HFFc6 (cell line): ENCODE measurements at places on chromosomes 12 and 14. TPM values are rescaled to one million over a fixed set of nuclear protein-coding genes. Genes with fewer than 3 reads are reported as not detected.

MSRB3 gene
- total RNA-seq, result 136 and 153 TPM in 2 replicates

TBX5 gene
- 18.0 to 25.1 TPM (median 18.3 TPM) in 3 replicates for total RNA-seq

SELPLG gene
- 6.2 to 8.7 TPM (median 7.2 TPM) in 3 replicates for total RNA-seq

CHGA gene
- not detected in 3 replicates for total RNA-seq

FAM90A1 gene
- 0.20 to 0.66 TPM in 2 of 3 replicates, not detected in the other for total RNA-seq

AGAP2 gene
- 0.08 to 0.14 TPM (median 0.09 TPM) in 3 replicates for total RNA-seq

NANOG gene
- not detected in 2 replicates for total RNA-seq

CIROP gene
- not detected in 3 replicates for total RNA-seq

GRCh38 chr12:84507956-84508850 lies 404.4 kb downstream of the SLC6A15 start:
- DNase-seq, result peak; percentile 80
- no peaks in the 10 kb centered on the region for H3K36me3 ChIP-seq
- H3K4me1 ChIP-seq, result peaks cover 28% of the 10 kb centered on the region
- H3K27ac ChIP-seq, result peak overlapping the region; percentile 86
- H3K4me3 ChIP-seq, result peak overlapping the region; percentile 73

DNA sequence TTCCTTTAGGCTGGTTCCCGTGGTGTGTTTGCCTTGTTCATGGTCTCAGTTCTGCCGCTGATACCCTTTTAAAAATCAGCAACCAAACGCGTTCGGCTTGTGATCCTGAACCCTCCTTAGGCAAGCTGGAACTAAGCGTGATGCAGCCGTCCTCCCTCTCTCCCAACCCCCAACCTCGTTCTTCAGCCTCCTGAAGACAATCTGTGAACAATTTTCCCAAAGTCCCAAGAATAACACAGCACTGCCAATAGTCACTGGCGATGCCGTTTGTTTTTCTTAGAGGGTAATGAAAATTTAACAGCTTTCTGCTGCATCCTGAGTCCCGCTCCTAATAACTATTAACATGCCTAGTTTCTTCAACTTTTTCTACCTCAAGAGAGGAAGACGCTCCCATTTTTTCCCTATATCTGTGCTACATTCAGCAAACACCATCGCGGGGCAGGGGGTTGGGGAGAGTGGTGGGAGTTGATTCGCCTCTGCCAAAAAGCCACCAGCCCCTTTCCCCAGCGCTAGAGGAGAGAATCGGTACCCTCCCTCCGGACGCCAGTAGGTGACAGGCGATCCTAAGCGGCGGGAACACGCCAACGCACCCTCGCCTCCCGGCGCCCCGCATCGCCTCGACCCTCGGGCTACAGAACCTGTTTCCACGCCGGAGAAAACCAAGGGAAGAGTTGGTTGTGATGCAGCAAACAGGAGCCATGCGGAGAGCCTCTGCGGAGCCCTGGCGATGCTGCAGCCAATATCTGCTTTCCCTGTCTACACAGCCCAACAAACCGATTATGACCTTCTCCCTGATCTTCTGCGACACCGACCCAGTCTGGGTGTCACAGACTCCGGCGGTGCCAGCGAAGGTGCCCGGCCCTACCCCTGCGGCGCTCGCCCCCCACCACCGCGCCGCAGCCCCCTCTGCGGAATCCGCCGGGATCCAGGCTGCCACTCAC lies 752 bp downstream of the PRICKLE1 start:
- no peak for DNase-seq
- no peaks in the 10 kb centered on the region for H3K36me3 ChIP-seq
- peak overlapping the region; percentile 1; the same call in 1 of the 2 replicates for H3K27ac ChIP-seq
- H3K4me1 ChIP-seq, result peaks cover 25% of the 10 kb centered on the region
- peak overlapping the region; percentile 84 for H3K4me3 ChIP-seq
- H3K27me3 ChIP-seq, result peaks cover 38% of the 10 kb centered on the region

DNA sequence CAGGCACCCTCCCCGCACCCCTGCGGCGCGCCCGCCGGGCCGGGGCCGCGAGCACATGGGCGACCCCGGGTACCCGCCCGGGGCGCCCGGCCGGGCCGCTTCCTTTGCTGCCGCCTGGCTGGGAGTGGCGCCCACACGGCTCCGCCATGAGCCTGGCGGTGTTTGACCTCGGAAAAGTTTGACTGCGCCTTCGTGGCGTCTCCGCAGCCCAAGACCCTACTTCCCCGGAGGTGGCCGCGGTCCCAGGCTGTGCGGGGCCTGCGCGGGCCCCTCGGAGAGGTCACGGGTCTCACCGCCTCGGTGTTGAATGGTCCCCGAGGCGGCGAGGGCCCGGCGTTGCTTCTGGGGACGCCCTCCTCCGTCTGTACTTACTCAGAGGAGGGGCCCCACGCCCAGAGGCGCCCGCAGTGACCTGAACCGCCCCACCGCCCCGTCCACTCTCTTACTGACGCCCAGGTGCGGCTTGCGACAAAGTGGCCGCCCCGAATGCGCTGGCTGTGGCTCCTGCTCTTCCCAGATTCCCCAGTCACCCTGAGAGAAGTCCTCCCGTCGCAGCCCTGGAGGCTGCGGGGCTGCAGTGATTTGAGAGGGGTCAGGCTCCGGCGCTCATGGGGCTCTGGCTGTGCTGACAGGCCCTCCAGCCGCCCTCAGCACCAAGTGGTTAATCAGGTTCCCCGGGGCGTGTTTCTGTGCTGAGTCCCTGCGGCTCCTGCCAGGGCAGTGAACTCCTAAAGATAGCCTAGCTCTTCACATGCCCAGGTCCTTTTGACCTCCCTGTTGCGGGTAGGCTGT lies 5.8 kb downstream of the KMT5A start:
- H3K4me3 ChIP-seq, result peak overlapping the region; percentile 94
- H3K27ac ChIP-seq, result peak overlapping the region; percentile 72
- H3K36me3 ChIP-seq, result peaks cover 40% of the 10 kb centered on the region
- peaks cover 2% of the 10 kb centered on the region for H3K27me3 ChIP-seq
- peaks cover 56% of the 10 kb centered on the region for H3K4me1 ChIP-seq

DNA sequence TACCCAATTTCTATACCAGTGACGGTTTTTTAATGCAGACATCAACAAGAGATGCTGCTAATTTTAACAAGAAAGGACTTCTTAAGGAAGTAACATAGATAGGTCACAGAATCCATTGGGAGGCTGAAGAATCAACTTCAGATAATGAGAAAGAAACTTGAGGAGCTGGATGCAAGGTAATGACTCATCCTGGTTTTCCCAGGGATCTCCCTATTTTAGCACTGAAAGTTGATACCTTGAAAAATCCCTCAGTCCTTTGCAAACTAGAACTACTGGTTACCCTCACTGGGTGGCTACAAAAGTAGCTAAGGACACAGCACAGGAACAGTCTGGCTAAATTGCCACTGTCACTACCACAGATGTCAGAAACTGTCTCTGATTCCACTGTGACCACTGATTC lies 561.9 kb downstream of the FLRT2 start:
- DNase-seq, result no peak
- no peaks in the 10 kb centered on the region for H3K36me3 ChIP-seq
- H3K4me3 ChIP-seq, result no peak overlapping the region
- H3K4me1 ChIP-seq, result no peaks in the 10 kb centered on the region
- no peaks in the 10 kb centered on the region for H3K27me3 ChIP-seq

DNA sequence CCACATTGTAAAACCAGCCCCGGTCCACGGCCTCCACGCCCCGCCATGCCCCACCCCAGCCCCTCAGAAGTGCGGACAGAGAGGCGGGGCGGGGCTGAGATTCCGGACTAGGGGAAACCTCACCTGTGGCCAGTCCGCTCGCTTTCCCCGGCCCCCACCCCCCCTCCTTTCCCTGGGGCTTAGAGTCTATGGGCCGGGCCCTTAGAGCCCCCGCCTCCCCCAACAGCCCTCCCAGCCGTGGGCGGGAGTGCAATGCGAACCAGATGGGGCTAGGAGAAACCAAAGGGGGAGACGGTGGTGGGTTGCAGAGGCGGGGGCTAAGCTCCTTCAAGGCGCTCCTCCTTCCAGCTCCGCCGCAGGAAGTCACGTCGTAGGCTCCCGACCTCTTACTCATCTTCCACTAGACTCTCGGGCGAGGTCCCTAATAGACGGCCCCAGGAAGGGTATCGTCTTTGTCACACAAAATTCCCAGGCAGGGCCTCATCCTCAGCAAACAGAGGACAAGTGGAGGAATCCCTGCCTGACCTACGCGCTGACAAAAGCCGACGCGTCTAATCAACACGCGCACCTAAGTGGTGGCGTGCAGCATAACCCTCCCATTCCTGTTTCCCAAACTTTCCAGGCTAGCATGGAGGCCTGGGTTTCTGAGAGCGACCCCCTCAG lies 1.1 kb upstream of the NAB2 start:
- H3K4me1 ChIP-seq, result peaks cover 54% of the 10 kb centered on the region
- H3K27me3 ChIP-seq, result peaks cover 14% of the 10 kb centered on the region
- peak overlapping the region; percentile 98 for H3K27ac ChIP-seq
- H3K4me3 ChIP-seq, result peak overlapping the region; percentile 88
- peak; percentile 87 for DNase-seq

- H3K4me1 ChIP-seq, result no peaks in the 10 kb centered on the region
- no peak overlapping the region for H3K27ac ChIP-seq
- peaks cover 54% of the 10 kb centered on the region for H3K27me3 ChIP-seq
- H3K36me3 ChIP-seq, result no peaks in the 10 kb centered on the region
- no peak overlapping the region for H3K4me3 ChIP-seq
These were observed 24.8 kb upstream of the FKBP4 start for GRCh38 chr12:2769866-2770533.

DNA sequence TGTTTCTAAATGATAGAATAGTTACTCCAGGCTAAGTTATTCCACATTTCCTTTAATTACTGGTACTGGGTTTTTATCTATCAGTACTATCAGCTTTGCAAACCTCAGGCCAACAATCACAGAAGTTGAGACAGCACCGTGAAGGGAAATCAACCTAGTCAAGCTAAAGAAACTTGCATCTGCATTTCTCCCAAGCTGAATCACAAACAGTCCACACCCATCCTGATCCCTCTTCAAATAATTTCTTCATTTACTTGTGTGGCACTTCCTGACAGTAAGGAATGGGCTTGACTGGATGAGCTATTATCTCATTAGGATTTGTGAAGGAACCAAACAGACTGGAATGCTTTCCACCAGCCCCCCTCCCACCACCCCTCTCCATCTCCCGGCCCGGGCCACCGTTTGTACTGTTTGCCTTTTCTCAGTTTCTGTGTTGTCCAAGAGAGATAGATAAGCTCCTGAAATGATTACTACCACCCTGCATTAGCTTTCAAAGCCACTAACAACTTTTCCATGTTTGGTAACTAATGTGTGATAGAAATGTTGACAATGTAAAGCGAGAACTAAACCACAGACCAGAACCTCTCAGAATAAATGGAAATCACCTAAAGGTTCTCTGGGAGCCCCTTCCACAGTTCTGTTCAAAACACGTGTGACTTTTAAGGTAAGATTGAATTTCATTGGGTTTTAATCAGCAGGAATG lies 236.3 kb downstream of the SLC25A21 start:
- H3K36me3 ChIP-seq, result no peaks in the 10 kb centered on the region
- H3K4me3 ChIP-seq, result peak overlapping the region; percentile 24
- peak; percentile 55 for DNase-seq
- H3K27ac ChIP-seq, result peak overlapping the region; percentile 12; the same call in 1 of the 2 replicates
- peaks cover 34% of the 10 kb centered on the region for H3K4me1 ChIP-seq

- H3K27ac ChIP-seq, result peak overlapping the region; percentile 88
- no peaks in the 10 kb centered on the region; the same call in 1 of the 2 replicates for H3K27me3 ChIP-seq
- peaks cover 4% of the 10 kb centered on the region; the same call in 1 of the 2 replicates for H3K36me3 ChIP-seq
- DNase-seq, result no peak
- peaks cover 51% of the 10 kb centered on the region for H3K4me1 ChIP-seq
- H3K4me3 ChIP-seq, result peak overlapping the region; percentile 90
These were observed 8.4 kb upstream of the SIX1 start for GRCh38 chr14:60657456-60658210.

DNA sequence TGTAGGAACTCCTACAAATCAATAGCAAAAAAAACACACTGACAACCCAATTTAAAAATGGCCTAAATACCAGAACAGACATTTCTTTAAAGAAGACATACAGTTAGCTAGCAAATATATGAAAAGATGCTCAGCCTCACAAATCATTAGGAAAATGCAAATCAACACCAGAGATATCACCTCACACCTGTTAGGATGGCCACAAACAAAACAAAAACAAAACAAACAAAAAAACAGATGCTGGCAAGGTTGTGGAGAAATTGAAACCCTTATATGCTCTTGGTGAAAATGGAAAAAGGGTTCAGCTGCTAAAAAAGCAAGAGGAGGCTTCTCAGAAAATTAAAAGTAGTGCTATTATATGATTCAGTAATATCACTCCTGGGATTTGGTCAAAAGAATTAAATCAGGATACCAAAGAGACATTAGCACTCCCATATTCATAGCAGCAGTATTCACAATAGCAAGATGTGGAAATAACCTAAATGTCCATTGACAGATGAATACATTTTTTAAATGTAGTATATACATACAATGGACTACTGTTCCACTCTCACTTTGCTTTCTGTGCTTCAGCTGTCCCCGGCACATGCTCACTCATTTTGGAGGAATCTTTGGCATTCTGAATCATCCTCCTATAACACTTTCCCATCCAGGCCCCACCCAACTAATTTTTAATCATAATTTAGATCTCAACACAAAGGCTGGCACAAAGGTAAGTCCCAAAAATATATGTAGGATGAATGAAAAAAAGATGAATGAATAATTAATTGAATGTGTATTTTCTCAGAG lies 99.1 kb downstream of the SYT1 start:
- H3K27me3 ChIP-seq, result no peaks in the 10 kb centered on the region
- peaks cover 21% of the 10 kb centered on the region for H3K4me1 ChIP-seq
- H3K36me3 ChIP-seq, result no peaks in the 10 kb centered on the region
- peak overlapping the region; percentile 30; the same call in 1 of the 2 replicates for H3K4me3 ChIP-seq
- peak overlapping the region; percentile 48; the same call in 1 of the 2 replicates for H3K27ac ChIP-seq
- DNase-seq, result peak; percentile 4

DNA sequence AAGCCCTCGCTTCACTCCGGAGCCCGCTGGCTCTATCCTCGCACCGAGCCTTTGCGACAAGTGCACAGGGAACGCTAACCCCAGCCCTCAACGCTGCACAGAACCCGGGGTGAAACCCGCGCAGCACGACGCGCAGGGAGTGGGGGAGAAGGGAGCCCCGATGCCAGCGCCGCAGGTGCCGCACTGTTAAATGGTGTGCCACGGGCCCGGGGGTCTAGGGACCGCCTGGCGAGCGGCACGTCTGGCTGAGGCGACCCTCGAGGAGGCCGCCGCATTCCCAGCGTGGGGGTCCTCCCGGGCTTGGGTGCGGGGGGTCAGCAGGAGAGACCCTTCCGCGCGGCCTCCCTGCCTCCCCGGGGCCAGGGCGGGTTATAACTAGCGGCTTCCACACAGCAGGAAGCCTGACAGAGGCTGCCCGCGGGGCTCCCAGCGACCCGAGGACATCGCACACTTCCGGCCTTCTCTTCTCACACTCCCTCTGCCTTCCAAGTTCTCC lies 23.8 kb upstream of the LRTM2 start:
- peak overlapping the region; percentile 83 for H3K4me3 ChIP-seq
- peak overlapping the region; percentile 48; the same call in 1 of the 2 replicates for H3K27ac ChIP-seq
- DNase-seq, result no peak
- peaks cover 11% of the 10 kb centered on the region for H3K4me1 ChIP-seq
- peaks cover 2% of the 10 kb centered on the region for H3K27me3 ChIP-seq
